Caco-2 (cell line): ENCODE measurements at places on chromosomes 1 and 21. TPM values are rescaled to one million over a fixed set of nuclear protein-coding genes. Genes with fewer than 3 reads are reported as not detected.

BNIPL gene
- total RNA-seq: 1.9 and 2.3 TPM in 2 replicates

PDPN gene
- total RNA-seq: 0.49 TPM in 1 of 2 replicates, not detected in the other

PLOD1 gene
- 89.3 and 91.7 TPM in 2 replicates for total RNA-seq

PLA2G2A gene
- total RNA-seq: 9.2 and 13.0 TPM in 2 replicates

NCAM2 gene
- total RNA-seq: not detected in 2 replicates

IRF6 gene
- total RNA-seq: 27.3 and 30.3 TPM in 2 replicates

CFHR4 gene
- not detected in 2 replicates for total RNA-seq

KCND3 gene
- total RNA-seq: 4.0 and 5.1 TPM in 2 replicates

LAPTM5 gene
- total RNA-seq: 0.14 TPM in 1 of 2 replicates, not detected in the other

OR2L5 gene
- total RNA-seq: not detected in 2 replicates

UTS2 gene
- total RNA-seq: 10.8 and 15.0 TPM in 2 replicates

KIF26B gene
- total RNA-seq: 4.9 and 6.2 TPM in 2 replicates

TFF3 gene
- total RNA-seq: 65.8 and 119 TPM in 2 replicates

PPIAL4G gene
- total RNA-seq: not detected in 2 replicates

SIM2 gene
- 9.4 and 11.5 TPM in 2 replicates for total RNA-seq

PERM1 gene
- total RNA-seq: 0.18 and 0.65 TPM in 2 replicates

DIO1 gene
- total RNA-seq: 6.8 and 7.1 TPM in 2 replicates

OR14A2 gene
- total RNA-seq: not detected in 2 replicates

S100A2 gene
- total RNA-seq: 2.4 and 3.0 TPM in 2 replicates
